ENCODE measurements at places on chromosomes 6 and 20.

DNA sequence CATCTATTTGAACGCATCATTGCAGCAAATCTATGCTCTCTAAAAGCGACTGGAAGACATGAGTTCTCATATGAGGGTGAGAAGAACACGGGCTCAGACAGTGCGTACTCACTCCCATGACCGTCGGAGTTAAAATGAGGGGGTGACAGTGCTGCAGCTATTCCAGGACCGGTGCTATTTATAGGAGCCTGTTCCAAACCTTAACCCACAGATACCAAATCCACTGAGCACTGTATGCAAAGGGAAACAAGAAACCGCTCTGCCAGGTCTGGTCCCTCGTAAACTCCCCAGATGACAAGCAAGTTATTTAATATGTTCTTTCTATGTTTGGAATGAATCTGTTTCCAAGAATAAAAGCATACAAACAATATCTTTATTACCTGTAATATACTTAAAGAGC lies 22.9 kb downstream of the PPP1R3G start:
- H3K27ac ChIP-seq = no peak overlapping the region
- peaks cover 6% of the 10 kb centered on the region for H3K4me1 ChIP-seq
- no peaks in the 10 kb centered on the region for H3K27me3 ChIP-seq
- DNase-seq = no peak
- no peaks in the 10 kb centered on the region for H3K36me3 ChIP-seq

DNA sequence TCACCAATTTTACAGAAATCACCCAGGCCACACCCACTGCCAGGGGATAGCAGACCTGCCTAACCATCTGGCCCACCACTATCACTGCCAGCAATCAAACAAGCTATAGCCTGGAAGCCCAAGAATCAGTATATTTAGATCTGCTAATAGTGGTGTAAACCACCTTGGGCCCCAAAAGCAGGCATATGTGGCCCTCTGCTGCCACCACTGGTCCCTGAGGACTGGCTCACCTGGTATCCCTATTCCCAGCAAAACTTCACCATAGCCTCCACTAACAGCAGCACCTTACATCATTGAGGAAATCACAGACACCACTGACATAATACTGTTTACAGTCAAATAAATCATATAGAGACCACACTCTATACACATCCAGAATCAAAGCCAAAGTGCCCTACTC lies 880.4 kb upstream of the MAN1A1 start:
- DNase-seq = peak; percentile 48
- no peak overlapping the region for H3K4me3 ChIP-seq

GRCh38 chr6:32152769-32153563 lies 975 bp upstream of the PPT2 start:
- peaks cover 29% of the 10 kb centered on the region for H3K4me1 ChIP-seq
- peaks cover 44% of the 10 kb centered on the region for H3K27me3 ChIP-seq
- peak; percentile 75 for DNase-seq
- H3K36me3 ChIP-seq = peaks cover 1% of the 10 kb centered on the region
- peak overlapping the region; percentile 100 for H3K4me3 ChIP-seq

- no peaks in the 10 kb centered on the region for H3K27me3 ChIP-seq
- DNase-seq = no peak
- H3K36me3 ChIP-seq = no peaks in the 10 kb centered on the region
- H3K4me1 ChIP-seq = no peaks in the 10 kb centered on the region
- H3K4me3 ChIP-seq = no peak overlapping the region
These were observed 11.1 kb downstream of the TMEM74B start for GRCh38 chr20:1173698-1174097.

All from GM23338 (cell line).